ENCODE measurements at places on chromosomes 5 and 9.

DNA sequence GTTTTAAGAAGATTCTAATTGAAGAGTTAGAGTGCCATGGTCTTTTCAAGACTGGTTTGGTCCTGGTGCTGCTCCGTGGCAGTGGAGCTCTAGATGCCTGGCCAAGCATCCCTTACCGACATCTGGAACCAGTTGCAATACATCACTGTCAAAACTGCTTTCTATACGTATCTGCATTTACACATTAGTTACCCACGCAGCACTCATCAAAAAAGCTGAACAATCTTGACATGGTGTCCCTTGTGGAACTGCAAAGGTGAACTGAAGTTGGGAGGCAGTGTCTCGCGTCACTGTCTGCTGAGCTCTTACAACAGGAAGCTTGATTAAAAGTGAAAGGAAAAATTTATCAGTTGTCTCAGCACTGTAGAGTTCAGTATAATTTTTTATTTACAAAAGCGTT is 82.6 kb downstream of the PBX3 start:
- DNase-seq: no peak

DNA sequence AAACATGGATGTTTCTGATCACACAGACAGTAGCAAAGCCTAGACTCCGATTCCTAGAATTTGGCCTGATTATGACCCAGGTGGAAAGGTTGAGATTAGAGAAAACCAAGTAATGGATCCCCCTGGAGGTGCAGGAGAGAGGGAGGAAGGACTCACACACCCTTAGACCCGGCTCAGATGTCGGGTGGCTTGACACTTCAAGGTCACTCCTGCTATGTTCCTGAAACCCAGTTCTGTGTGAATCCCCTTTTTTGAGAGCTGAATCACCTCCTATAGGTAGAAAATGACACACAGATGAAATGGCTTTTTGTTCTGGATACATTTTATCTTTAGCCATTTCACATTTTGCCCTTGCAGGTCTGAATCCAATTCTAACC is 192.8 kb downstream of the ARRDC3 start:
- DNase-seq: no peak

DNA sequence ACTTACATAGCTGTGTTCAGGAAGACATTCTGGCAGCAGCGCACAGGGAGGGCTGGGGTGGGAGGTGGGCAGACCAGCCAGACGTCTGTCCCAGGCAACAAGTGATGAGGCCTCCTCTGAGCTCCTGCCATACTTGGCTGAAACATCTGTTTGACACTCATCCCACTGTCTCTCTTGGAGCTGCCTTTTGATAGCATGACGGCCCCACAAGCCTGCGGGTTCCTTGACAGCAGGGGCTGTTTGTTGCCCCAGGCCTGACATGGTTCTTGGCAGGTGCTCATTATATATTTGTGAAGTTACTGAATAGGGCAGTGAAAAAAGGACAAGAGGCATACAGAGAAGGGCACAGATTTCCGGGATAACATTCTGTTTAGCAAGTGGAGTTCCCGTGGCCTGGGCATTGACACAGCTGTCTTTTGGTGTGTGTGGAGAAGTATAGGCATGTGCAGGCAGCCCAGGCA is 22.2 kb upstream of the B4GALT1 start:
- DNase-seq: no peak

DNA sequence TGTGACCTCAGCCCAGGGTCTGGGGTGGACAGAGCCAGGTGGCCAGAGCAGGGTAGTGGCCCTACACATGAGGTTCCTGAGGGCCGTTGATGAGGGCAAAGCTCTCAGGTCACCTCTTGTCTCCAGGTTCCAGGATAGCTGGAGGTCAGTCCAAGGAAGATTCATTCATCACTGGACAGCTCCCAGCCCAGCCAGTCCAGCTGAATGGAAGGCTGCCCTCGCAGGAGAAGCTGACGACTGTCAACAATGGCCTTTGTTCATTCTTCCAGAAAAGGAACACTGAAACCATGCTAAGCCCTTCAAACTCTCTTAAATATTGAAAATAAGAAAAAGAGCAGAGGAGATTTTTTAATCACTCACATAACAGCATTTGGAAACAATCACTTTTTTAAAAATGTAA is 169.7 kb upstream of the TBCA start:
- no peak for DNase-seq

DNA sequence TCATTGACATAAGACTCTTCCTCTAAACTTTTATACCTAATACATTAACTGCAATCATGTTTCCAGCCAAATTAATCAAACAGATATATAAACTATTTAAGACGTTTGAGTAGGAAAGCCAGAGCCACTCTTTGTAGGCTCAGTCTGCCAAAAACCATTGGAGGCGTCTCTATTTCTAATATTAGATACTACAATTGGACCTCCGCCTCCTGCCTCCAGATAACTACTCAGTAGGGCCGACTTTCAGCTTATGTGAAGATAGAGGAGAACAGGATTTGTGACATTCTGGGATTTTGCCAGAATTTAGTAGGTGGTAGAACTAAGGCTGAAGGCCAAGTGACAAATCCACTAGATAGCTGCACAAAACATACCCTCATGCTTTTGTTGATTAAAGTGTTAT is 463.0 kb downstream of the CETN3 start:
- DNase-seq: no peak

- DNase-seq: no peak
Measured at GRCh38 chr9:81979196-81979595, 9.4 kb upstream of the SPATA31D1 start.

- no peak for DNase-seq
Measured at GRCh38 chr5:169001394-169001793, 299.5 kb downstream of the SLIT3 start.

GRCh38 chr9:125376261-125377226 is 114.9 kb downstream of the GAPVD1 start:
- DNase-seq: no peak

- peak; percentile 45 for DNase-seq
Measured at GRCh38 chr5:111960476-111961215, 203.7 kb upstream of the NREP start.

- DNase-seq: no peak
Measured at GRCh38 chr9:3916411-3916810, 383.5 kb downstream of the GLIS3 start.

DNA sequence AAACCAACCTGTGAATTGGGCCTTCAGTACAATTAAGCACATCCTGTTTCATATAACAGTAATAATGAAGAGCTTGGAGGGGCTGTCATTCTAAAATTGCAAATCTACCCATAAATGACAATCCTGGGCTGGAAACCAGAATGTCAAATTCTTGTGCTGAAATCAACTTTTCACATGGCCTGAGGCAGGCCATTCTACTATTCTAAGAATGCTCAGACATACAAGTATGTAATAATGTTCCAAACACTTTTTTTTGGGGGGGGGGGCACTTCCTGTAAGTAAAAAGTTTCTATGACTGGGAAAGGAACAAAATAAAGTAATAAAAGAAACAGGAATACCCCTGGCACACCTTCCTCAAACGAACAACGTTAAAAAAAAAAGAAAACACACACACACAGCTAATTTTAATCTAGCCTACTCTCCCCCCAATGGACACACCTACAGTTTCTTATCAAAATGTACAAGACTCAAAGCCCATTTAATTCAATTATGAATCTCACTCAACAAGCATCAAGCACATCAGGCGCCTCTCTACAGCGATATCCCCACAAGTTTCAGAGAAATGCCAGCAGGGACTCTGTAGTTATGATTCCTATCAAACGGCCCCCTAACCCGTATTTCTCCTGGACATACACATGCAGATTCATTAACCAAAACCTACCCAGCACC is 1.4 kb downstream of the ETF1 start:
- no peak for DNase-seq

DNA sequence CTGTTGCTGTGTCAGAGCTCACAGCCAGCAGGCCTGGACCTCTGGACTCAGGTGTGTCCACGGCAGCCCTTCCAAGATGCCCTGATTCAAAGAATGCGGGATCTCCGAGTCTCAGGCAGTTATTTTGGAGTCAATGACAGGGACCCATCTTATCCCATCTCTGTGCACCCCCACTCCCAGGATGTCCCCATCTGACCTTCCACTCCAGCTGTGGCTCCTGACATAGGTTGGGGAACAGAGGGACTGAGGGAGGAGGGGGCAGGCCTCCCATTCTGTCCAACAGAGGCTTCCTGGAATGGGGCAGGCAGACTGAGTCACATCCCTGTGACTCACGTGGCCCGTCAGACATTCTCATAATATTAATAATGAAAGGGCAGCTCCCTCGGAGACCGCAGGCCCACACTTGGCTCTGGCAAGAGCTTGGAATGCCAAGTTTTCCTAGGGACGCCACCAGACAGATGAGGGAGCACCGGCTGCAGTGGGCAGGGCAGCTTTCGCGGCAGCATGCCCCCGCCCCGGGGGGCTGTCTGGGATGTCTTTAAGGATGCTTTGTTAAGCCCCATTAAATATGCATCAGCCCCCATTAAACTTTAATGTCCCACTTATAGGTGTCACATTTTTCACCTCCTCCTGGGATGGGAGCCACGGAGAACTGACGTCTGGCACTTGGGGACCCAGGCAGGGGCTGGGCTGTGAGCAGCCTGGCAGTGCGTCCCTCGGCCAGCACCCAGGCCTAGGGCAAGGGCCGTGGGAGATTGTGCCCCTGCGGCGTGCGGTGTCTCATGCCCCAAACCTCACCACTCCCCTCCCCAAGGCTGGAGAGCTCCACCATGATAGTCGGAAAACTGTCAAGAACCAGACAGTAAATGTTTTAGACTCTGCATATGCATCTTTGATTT is 23.6 kb upstream of the FIBCD1 start:
- peak; percentile 95 for DNase-seq

GRCh38 chr5:90802474-90803317 is 244.1 kb downstream of the ADGRV1 start:
- DNase-seq: peak; percentile 60

DNA sequence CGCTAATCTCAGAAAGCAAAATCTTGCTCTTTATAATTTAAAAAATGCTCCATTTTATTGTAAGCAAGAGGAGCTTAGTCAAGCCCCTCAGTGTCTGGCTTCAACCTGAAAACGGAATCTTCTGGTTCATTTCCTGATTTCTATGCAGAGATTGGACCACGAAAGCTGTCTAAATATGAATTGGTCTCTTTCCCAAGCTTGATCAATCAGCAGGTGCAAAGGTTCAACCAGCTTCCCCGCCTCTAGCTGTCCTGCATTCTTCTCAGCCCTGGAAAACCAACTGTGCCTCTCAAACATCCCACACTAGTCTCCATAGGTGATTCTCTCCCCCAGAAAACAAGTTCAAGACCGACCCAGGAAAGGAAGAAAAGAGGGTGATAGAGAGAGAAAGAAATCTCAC is 34.5 kb downstream of the FNBP1 start:
- DNase-seq: no peak

DNA sequence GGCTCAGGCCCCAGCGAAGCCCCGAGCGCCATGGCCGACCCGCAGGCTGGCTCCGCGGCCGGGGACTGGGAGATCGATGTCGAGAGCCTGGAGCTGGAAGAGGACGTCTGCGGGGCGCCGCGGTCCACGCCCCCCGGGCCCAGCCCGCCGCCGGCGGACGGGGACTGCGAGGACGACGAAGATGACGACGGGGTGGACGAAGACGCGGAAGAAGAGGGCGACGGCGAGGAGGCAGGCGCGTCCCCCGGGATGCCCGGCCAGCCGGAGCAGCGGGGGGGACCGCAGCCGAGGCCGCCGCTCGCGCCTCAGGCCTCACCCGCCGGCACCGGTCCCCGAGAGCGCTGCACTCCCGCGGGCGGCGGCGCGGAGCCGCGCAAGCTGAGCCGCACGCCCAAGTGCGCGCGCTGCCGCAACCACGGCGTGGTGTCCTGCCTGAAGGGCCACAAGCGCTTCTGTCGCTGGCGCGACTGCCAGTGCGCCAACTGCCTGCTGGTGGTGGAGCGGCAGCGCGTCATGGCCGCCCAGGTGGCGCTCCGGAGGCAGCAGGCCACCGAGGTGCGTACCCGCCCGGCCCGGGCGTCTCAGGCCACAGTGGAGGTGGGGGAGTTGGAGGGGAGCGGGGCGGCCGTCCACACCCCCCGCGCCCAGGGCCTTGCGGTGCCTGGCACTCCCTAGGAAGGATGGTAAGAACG is 1.6 kb downstream of the DMRT2 start:
- DNase-seq: peak; percentile 60

DNA sequence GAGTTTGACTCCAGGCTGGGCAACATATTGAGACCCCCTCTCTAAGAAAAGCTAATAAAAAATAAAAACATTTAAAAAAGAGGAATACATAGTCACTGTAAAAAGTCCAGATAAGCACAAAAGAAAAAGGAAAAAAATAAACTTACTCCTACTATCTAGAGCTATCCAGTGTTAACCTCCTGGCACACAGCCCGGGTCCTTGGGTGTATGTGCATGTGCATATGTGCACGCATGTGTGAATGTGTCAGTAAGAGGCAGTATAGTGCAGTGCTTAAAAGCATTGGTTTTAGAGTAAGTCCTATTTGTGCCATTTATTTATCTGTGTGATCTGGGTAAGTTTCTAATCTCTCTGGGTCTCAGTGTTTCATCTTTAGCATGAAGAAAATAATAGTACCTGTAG is 26.7 kb downstream of the FAM219A start:
- no peak for DNase-seq

GRCh38 chr5:56964173-56964572 is 12.2 kb upstream of the MIER3 start:
- peak; percentile 37 for DNase-seq

DNA sequence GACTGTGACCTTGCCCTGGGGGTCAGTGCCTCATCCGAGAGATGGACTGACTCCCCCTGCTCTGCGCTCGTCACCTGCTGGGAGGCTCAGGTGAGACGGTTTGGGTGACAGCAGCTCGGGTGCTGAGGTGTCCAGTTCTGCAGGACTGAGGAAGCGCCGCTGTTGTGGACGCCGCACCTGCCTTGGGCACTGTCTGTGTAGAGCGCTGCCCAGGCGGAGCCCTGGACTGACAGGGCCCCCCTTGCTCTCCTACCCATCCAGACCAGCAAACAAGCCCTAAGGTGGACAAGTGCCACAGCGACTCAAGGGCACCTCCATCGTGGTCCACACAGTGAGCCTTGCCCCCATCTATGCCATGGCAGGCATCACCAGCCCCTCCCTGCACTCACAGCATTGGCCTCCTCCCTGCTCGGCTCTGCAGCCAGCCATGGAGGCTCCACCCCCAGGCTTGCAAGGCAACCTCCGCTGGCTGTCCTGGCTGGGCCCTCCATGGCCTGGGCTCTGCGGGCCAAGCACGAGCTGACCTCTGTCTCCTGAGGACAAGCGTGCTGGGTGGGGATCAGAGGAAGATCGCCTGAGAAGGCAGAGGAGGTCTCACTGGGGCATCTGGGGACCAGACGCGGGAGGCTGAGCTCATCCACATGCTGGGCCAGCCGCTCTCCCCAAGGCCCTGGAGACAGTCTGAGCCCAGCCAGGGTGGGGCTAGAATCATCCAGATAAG is 87.1 kb upstream of the COL5A1 start:
- no peak for DNase-seq

DNA sequence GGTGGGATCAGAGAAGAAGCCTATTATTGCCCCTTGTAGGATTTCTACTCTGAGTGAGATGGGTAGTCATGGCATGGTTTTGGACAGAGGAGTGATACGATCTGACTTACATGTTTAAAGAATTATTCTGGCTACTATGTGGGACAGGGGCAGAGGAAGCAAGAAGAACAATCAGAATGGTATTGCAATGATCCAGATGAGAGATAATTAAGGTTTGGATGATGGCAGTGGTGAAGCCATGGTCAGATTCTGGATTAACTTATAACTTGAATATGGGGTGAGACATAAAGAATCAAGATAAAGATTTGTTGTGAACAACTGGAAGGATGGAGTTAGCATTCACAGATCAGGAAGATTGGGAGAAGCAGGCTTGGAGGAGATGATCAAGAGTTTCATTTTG is 3.4 kb upstream of the HEMGN start:
- no peak for DNase-seq

- DNase-seq: no peak
Measured at GRCh38 chr5:73895471-73895870, 269.5 kb downstream of the ARHGEF28 start.

- peak; percentile 33 for DNase-seq
Measured at GRCh38 chr9:69577123-69577522, 95.0 kb downstream of the APBA1 start.
